ENCODE measurements at places on chromosomes 7 and 10. TPM values are rescaled to one million over a fixed set of nuclear protein-coding genes. Genes with fewer than 3 reads are reported as not detected.

The CRPPA gene
- total RNA-seq = 2.5 TPM

The SORCS1 gene
- 1.3 TPM for total RNA-seq

The CCL26 gene
- total RNA-seq = 1.6 TPM

- no peak for DNase-seq
These were observed 116.8 kb downstream of the ABLIM1 start for GRCh38 chr10:114541081-114541796.

All from omental fat pad (tissue), 4 donors.